ENCODE measurements at places on chromosomes 1 and 21.

DNA sequence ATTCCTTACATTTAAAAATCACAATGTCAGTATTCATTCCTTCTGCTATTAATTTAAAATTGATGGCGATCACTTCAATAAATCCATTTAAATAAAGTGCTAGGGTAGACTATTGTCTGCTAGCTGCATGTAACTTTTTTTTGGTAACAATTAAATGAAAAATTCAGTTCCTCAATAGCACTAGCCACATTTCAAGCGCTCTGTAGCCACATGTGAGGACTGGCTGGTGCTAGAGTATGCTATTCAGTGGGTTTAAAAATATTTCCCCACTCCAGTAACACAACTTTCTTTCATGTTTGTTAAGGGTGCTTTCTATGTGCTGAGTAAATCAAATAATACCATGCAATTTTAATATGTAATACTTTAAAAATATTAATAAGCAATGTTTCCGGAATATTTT lies 108.2 kb downstream of the LTN1 start:
- DNase-seq = no peak

DNA sequence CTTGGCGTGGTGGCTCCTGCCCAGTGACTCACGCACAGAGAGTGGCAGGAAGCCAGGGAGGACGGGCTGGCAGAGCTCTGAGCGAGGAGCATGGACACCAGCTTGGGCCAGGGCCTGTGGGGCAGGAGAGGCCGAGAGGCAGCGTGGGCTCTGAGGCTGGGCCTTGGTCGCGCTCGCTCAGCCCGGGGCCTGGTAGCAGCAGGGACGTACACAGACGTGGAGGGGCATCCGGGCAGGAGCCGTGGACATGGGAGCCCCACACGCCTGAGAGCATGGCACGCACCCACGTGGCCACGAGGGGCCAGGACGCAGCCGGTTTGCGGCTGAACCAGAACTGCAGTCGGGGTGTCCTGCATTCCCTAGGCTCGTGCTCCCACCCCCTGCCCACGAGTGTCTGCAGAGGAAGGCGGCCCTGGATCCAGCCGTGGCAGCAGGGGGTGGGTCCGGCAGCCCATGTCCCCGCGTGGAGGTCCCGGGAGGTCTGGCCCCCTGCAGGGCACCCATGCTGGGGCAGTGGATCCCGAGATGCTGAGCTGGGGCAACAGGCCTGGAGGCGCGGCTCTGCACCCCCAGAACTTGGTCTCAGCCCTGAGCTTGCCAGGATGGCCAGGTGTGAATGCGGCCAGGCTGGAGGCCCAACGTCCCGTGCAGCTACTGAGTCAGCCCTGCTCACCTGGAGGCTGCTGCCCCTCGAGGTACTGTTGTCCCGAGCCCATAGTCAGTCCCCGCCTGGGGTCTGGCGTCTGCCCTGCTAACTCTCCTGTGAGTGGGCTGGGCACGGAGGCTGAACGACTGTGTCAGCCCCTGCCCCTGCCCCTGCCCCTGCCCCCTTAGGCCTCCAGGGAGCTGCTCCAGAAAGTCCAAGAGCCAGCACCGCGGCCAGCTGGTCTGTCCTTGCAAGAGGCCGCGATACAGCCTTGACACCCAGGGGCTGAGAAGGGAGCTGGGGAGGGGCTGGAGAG lies 61.6 kb downstream of the SLX9 start:
- no peak for DNase-seq

DNA sequence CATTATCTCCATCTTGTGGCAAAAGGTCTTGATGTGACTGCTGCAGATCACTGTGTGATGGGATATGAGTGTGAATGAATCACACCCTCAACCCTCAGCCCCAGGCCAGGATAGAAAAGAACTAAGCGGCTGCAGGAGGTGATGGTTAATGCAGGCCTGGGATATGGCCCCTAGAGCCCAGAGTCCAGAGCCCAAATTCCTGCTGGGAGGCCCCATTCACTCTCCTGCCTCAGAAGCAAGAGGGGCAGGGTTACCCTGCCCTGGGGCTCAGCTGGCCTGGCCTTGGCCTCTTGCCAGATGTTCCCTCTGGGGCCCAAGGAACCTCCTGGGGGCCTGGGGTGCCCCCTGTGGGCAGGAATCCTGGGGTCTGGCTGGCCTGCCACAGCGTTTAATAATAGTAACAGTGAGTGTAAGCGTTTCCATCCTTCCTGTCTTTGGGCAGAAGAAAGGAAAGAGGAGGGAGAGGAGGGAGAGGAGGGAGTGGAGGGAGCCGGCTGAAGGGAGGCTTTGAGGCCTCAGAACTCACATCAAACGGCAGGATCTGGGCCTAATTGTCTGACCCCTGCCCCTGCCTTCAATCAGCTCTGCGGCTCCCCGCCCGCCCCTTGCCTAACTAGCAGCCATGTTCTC lies 26.2 kb downstream of the DMAP1 start:
- no peak for DNase-seq

- no peak for DNase-seq
Observed at GRCh38 chr21:23963454-23963853, 1643.8 kb downstream of the MRPL39 start.

DNA sequence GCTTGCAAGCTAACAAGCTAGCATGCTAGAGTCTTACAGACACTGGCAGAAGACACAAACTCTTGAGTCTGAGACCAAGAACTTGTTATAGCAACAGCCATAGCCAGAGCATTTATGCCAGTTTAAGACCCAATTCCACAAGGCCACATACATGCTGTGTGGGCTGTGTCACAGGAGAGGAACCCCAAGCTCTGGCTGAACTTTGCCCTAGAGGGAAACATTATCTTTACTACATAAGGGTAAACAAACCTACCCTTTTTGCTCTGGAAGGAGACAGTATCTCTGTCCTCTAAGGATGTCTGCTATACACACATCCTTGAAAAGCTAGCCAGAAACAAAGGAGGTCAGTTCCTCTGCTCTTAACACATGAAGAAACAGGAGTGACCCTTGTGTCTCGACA lies 70.3 kb downstream of the HSF2BP start:
- DNase-seq = no peak

GRCh38 chr1:22291057-22291456 lies 148.2 kb upstream of the WNT4 start:
- DNase-seq = no peak

DNA sequence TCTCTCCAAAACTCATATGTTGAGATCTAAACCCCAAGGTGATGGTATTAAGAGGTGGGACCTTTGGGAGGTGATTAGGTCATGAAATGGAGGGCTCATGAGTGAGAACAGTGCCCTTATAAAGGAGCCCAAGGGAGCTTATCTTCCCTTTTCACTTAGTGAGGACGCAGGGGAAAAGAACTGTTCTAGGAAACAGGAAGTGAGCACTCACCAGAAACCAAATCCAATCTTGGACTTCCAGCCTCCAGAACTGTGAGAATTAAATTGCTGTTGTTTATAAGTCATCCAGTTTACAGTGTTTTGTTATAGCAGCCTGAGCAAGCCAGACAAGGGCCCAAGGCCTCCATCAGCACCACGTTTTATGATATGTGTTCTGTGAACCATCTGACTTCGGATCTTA lies 60.3 kb upstream of the LRRC8D start:
- no peak for DNase-seq

DNA sequence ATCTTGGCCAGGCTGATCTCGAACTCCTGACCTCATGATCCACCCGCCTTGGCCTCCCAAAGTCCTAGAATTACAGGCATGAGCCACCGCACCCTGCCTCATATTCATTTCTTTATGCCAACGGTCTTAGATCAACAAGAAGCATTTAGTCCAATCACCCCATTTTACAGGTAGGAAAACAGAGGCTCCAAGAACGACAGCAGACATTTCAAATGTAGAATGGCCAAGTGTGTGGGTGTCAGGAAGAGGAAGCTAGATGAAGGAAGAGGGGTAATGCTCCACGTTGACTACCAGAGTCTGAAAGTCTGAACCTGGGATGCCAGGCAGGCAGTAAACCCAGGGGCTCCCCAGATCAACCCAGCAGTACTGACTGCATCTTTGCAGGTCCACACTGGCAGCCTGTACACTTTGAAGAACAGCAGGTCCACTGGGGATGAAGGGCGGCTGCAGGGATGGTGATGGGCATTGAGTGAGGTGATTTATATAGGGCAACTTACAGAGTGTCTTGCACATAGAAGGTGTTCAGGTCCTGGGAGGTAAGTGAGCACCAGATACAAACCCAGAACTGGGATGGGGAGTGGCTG lies 120.2 kb downstream of the EPHB2 start:
- DNase-seq = no peak

DNA sequence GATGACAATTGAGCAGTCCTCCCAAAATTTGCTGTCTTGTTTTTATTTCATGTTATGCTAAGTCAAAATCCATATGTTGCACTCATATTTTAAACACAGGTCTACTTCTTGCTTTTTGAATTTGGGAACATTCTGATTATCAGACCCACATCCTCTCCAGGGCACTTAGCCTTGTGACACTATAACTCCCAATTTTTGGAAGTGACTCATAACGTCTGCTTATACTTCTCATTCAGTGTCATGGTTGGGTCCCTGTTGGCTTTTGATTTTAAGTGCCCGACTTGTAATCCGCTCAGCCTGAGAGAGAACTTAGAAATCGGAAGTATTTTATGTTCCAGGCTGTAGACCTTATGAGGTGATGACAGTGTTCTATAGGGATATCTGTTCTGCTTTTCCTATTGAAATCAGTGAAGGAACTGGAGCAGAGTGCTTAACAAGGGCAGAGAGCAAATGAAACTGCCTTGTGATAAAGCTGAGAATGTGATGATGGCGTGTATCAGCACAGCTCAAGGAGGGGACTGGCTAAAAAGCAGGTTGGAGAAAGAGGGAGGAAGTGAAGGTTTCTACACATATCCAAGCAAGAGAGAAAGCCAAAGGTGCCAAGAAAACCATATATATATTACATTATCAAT lies 136.0 kb downstream of the HLX start:
- no peak for DNase-seq

- DNase-seq = no peak
Observed at GRCh38 chr1:223886516-223886921, 40.8 kb upstream of the TP53BP2 start.

- no peak for DNase-seq
Observed at GRCh38 chr21:43865540-43866259, 677 bp downstream of the AGPAT3 start.

GRCh38 chr1:27353629-27354028 lies 11.8 kb downstream of the SYTL1 start:
- DNase-seq = no peak

DNA sequence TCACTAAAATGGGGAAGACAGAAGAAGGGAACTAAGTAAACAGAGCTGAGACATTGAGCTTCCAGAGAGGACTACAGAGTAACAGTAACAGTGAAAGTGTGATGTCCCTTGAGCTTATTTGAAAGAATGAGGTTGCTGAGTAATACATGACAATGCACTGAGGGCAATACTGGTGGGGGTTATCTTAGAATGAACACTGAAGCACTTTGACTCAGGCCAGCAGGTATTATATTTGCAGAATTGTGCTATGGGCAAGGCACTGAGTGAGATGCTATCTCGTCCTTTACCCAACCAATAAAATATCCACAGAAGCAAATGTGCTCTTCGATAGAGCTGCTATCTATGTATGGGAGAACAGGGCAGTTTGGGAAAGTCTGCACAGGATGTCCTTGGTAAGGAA lies 133.2 kb downstream of the DISP1 start:
- no peak for DNase-seq

GRCh38 chr1:111199329-111199728 lies 1.1 kb downstream of the DENND2D start:
- no peak for DNase-seq

GRCh38 chr1:22828484-22829308 lies 118.1 kb downstream of the EPHB2 start:
- no peak for DNase-seq

- peak; percentile 63 for DNase-seq
Observed at GRCh38 chr1:91830242-91831131, 55.5 kb downstream of the TGFBR3 start.

DNA sequence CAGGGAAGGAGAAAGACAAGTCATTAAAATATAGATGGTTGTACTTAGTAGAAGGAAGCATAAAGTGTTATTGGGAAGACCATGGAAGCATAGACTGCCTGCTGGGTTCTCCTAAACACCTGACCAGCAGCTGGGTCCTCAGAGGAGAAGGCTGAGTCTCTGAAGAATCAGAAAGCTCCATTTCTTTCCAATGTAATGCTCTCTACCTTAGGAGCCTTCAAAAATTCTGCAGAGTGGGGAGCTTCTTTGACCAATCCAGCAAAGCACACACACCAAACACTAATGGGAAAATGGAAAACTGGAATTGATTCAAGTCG lies 21.1 kb upstream of the BCL10 start:
- DNase-seq = no peak

DNA sequence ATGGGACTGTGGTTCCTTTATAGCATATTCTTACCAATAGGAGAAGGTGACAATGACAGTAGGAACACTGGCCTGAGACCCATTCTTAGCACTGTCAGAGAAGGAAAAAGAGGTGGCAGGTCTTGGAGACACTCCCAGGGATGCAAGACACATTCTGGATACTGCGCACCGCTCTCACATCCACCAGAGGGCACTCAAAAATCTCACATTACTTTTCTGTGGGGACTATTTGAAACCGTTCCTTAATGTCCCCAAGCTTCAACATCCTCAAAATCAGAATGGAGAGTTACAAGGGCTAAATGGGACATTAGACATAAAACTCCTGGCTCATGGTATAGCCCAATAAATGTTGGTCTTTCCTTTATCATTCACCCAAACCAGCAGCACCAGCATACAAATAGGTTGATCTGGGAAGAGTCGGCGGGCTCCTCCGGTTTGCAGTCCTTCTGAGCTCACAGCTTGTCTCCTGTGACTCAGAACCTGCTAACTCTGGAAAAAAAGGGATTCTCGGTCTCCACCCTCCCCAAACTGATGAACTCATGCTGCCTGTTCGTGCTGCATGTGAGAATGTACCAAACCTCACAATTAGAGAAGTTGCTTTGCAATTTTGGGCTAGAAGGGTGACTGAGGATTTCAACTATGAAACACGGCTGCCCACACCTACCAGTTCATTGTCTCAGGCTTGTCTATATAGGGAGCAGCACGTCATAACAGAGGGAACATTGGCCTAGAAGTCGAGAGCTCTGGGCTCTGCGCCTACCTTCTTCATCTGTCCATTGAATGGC lies 40.2 kb downstream of the IL12RB2 start:
- no peak for DNase-seq

DNA sequence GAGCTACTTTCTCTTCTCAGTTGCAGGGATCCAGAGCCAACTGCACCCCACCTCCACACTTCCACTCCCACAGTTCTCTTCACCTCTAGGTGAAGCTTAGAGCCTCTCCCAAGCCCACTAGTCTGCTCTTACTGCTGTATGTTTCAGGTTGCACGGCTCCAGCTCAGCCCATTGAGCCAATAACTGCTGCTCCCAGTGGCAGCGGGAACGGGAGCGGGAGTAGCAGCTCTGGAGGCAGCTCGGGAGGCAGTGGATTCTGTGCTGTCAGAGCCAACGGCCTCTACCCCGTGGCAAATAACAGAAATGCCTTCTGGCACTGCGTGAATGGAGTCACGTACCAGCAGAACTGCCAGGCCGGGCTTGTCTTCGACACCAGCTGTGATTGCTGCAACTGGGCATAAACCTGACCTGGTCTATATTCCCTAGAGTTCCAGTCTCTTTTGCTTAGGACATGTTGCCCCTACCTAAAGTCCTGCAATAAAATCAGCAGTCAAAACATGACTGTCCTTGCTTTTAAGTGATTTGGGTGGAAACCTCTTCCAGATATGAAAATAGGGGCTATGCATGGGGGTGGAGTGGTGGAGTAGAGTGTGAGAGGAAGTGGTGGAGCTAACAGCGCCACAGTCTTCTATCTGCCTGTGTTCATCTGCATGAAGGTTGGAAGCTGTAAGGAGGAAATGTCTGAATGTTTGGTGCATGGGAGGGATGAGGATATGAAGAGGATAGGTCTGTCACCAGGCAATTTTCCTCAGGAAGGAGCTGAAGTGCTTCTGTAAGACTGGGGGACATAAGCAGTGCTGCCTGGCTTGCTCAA lies 29.6 kb downstream of the CHIA start:
- no peak for DNase-seq

GRCh38 chr1:29736582-29737188 lies 500.4 kb downstream of the PTPRU start:
- DNase-seq = peak; percentile 31

Measured in HFF-Myc (cell line).